ENCODE measurements at places on chromosomes 7 and 10.

DNA sequence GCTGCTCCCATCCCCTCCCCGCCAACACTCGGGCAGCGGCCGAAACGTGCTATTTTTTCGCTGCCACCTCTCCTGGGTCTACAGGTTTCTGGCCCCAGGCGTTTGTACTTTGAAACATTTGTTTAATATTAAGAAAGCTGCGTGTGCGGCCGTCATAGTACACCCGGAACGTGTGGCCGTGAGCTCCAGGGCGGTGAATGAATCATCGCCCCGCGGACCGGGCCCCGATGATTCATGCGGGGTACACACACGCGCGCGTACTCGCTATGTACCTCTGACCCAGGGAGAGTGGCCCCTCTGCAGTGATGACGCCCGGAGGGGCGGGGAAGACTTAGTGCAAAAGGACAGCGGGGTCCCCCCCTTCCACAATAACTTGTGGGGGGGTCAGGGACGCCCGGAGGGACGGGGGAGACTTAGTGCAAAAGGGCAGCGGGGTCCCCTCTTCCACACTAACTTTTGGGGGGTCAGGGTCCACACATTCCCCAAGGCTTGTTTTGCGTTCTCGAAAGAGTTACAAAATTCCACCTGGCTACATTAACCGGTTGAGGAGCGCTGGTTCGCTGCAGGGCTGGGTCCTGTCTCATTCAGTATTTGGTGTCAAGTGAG, 56.5 kb upstream of the PCGF5 start:
- peak; percentile 42 for DNase-seq

- DNase-seq = no peak
These were observed 78.8 kb downstream of the PDSS1 start for GRCh38 chr10:26776258-26776657.

DNA sequence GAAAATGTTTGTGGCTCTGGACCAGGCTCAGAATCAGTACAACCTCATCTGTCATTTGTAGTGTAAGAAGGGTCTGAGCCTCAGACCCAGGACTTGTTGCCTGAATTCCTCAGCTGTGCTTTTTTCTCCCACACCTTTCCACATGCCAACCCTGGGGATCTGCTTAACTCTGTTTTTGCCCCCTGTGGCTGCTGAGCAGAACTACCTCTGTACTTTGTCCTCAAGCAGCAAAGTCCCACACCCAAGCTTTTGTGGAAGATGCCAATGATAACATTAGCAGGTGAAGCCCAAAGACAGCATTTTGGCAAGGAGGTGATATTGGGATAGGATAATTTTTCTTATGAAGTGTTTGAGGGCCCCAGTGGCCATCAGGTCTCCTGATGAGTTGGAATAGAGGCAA, 5.8 kb upstream of the CYP2C18 start:
- no peak for DNase-seq

DNA sequence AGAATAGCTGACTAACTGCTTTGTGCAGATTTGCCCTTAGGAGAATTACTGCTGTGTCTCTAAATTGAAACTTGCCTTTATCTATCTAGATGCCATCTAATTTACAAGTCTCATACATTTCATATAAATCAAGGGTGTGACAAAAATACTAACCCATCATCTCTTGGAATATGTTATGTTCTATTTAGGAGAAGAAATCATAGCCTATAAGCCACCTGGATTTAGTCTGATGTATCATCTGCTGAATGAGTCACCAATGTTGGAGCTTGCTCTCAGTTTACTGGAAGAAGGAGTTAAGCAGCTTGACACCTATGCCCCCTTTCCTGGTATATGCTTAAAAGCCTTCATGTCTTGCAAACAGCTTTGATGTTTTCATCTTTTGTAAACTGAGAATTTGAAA, 43.5 kb downstream of the NUP205 start:
- DNase-seq = peak; percentile 46

DNA sequence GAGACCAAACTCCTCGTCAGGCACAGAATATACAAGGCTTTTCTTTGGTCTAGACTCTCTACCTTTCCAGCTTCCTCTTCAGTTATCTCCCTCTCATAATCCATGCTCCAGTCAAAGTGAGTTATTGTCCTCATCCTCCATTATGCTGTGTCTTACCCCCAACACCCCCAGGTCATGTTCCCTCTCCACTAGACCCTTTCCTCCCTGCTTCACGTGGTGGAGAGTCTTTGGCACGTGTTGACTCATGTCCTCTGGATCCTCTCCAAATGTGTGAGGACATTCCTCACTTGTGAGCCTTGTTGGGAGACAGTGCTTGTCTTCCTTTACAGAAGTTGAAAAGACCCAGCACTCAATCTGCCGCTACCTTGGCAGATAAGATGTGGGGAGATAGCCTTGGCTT, 36.0 kb upstream of the DLD start:
- DNase-seq = no peak

DNA sequence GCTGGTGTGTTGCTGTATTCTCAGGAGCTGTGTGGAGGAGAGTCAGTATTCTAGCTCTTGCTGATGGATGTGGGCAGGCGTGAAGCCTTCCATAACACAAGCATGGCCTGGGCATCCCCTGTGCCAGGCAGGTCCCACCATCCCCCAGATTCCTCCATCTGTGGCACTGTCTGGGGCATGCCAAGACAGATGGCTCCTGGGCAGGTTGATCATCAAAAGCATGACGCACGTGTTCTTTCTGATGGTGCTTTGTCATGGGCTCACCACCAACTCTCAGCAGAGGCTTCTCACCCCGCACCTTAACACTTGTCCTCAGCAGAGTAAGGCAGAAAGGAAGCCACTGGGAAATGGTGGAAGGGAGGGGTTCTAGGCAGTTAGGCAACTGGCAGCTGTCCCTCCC, 364.3 kb downstream of the PLXNA4 start:
- DNase-seq = no peak

DNA sequence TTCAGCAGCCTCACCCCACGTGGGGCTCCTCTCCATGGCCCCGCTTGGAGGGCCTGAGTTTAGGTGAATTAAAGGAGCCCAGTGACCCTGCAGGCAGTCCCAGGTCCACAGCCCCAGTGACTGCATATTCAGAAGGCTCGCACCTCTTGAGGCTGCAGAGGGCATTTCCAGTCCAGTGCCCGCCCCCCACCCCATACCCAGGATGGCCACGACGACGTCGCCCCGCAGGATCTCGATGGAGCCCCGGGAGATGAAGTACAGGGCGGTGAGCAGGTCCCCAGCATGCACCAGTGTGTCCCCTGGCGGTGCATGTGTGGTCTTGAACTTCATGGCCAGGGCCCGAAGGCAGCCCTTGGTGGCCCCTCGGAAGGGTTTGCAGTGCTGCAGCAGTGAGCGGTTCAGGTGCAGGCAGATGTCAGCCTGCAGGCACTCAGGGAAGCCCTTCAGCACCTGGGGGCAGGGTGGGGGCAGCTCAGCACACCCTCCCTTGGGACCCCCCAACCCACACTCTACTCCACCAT, 28.1 kb downstream of the KCNH2 start:
- DNase-seq = no peak

DNA sequence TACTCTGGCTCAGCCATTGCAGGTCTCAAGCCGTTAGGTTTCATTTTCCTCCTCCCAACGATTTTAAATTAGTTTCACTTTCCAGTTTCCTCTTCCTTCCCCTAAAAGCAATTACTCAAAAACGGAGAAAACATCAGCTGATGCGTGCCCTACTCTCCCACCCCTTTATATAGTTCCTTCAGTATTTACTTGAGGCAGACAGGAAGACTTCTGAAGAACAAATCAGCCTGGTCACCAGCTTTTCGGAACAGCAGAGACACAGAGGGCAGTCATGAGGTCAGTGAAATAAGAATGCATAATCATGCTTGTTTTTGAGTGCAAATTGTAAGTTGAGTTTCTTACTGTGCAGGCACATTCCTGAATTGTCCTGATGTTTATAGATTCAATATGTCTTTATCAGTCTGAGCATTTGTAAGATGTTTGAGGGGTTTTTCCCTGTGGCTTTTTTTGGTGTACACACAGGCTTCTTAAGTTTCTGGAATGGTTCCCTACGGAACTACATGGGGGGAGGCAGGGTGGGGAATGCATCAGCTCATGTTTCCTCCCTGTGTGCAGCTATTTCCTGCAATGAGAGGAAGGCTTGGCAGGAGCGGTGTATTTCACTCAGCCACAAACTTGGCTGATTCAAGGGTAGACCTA, at the start of gene IFIT3:
Gene IFIT3 (plus strand): TSS at position 195 of the 639 bp plus-strand sequence. CDS start 77 bp downstream, at position 272.
- peak; percentile 95 for DNase-seq

DNA sequence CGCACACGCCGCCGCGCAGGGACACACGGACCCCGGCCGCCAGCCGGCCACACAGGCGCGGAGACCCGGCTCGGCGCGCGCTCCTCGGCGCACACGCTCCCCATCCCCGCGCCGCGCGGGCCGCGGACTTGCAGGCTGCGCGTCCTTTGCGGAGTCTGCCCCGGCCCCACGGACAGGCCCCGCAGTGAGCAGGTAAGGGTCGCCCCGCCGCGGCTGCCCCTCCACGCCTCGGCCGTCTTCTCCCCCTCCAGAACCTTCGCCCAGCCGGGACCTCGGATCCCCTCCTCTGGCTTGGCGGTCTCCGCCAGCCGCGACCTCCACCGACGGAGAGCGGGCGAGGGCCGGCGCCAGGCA, 356 bp downstream of the ADCYAP1R1 start:
- no peak for DNase-seq

DNA sequence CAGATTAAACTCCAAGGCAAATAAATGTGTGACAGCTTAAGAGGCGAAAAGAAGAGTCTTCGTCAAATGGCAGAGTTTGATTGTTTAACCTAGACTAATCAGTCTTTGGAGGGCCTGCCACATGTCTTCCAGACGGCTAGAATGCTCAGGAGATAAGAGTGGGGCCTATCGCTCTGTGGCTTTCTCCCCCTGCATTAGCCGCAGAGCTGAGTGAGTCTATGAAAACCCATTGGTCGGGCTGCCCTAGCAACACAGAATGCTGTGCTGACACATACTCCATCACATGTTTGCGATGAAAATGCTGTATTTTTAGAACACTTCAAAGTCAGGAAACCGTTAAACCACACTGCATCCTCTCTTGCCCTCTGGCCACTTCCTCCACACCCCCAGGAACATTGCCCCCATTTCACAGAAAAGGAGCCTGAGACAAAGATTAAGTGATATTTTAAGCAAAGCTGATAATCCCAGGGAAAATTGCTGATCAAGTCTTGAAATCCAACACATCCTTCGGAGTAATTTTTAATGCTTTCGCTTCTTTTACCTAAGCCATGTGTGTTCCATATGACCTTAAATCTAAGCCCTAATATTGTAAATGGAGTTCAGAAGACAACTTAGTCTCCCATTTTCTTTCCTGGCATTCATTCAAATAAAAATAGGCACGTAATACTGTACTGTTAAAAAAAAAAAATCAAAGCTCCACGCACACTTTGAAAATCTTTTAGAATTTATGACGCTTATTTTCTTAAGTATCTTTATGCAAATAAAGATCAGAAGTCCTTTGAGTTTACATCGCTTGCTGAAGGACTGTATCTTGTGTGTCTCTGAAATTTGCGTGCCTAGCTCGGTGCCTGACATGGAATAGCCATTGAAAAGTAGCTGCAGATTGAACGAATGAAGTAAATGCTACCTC, 161.2 kb downstream of the CELF2 start:
- DNase-seq = no peak

GRCh38 chr10:6305401-6306321, 102.9 kb downstream of the PFKFB3 start:
- DNase-seq = no peak

DNA sequence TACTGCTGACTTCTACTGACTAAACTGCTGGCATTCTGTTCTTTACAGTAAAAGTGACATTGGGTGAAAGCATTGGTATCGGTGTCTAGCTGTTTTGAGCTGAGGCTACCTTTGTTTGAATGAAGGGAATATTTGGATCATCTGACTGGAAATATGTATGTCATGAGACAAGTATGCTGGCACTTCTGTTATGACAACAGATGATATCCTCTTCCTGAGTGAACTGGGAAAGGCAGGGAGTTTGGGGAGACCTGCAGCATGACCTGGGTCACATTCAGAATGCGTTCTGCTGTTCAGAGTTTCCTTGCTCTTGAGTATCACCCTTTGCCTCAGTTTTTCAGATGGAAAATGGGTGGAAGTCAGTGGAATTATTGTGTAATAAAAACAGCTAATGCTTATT, 81.8 kb downstream of the PLCE1 start:
- no peak for DNase-seq

DNA sequence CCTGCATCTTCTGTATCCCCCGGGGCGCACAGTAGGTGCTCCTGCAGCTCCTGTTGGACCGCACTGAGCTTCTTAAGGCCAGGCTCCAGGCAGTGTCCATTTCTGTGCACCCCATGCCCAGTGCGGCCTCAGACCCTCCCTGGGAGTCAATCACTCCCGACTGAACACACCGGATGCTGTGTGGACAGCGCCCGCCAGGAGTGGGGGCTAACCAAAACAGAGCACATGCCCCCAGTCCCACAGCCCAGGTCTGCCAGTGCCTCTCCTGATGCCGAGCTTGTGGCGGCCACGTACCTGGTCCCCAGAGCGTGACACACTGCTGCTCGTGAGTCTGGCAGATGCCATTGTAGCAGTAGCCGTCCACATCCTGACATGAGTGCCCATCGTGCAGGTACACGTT, 168.1 kb downstream of the FANK1 start:
- DNase-seq = no peak

GRCh38 chr7:90773269-90773668, 177.1 kb downstream of the CDK14 start:
- DNase-seq = no peak

DNA sequence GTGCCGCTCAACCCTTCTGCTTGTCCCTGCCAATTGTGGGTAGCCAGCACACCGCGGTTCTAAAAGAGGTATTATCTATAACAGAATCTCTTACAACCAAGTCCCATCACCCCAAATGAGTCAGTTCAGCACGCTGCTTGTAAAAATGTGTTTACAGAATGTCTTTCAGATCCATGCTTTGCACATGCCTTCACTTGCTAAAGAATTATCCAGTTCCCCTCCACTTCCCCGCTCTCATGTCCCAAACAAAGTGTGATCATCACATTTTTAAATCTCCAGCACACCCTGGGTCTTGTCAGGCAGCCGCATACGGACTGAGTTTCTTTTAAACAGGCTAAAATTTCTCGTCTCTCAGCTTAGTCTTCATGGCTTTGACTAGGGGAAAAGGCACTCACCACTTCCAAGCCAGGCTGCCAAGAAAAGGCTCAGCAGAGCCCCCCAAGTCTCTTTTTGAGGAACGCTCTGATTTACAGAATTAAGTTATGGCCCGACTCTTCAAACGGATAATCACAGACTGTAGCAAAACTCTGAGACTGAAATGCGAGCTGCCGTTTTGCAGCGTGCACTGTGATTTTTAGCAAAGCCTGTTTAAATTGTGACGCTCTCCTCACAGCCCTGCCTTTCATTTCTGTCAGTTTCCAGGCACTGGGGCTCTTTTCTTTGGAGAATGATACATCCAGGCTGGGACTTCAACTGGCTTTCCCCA, 29.8 kb upstream of the FGFR2 start:
- no peak for DNase-seq
